ENCODE measurements at places on chromosomes 5 and 9. TPM values are rescaled to one million over a fixed set of nuclear protein-coding genes. Genes with fewer than 3 reads are reported as not detected.

Gene SYNPO
- total RNA-seq: 51.8 TPM

DNA sequence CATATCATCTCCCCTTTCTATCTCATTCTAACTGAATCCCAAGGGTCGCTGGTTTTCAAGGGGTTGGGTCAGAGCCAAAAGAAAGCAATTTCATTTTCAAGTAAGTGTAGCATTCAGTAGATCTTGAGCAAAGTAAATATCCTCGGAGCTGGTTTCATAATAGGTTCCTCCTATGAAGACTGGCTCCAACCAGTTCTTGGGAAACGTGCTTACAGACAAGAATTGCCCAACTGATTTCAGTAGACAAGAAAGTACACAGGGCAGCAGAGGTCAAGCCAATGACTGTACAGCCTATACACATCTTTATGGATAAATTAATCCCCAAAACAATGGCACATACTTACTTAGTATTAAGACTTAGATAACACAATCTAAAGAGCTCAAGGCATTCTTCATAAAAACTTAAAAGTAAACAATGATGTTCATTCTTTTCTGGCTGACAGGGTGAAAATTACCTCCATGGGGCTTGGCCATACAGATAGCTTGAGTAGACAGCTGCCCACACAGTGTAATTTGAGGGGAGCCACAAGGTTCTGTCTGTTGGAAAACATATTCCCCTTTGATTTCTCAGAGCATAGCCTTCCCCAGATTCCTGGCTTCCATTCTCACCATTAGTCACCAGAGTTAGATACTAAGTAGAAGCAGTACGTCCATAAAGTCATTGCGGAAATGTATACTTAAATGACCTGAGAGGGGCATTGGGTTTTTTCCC, 163.9 kb downstream of the ARRDC3 start:
- no peak for DNase-seq

Gene FOXD4L5
- total RNA-seq: not detected

- DNase-seq: no peak
Observed at GRCh38 chr5:100846772-100847171, 56.3 kb downstream of the ST8SIA4 start.

Gene RBM22
- 19.4 TPM for total RNA-seq

- no peak for DNase-seq
Observed at GRCh38 chr5:42887575-42887974, 75.9 kb upstream of the SELENOP start.

- DNase-seq: no peak
Observed at GRCh38 chr9:101711330-101711941, 27.0 kb downstream of the GRIN3A start.

- no peak for DNase-seq
Observed at GRCh38 chr5:176797456-176798050, 12.8 kb upstream of the UNC5A start.

Gene SPEF2
- total RNA-seq: 0.74 TPM

GRCh38 chr5:154176181-154176580, 14.4 kb upstream of the GALNT10 start:
- DNase-seq: no peak

DNA sequence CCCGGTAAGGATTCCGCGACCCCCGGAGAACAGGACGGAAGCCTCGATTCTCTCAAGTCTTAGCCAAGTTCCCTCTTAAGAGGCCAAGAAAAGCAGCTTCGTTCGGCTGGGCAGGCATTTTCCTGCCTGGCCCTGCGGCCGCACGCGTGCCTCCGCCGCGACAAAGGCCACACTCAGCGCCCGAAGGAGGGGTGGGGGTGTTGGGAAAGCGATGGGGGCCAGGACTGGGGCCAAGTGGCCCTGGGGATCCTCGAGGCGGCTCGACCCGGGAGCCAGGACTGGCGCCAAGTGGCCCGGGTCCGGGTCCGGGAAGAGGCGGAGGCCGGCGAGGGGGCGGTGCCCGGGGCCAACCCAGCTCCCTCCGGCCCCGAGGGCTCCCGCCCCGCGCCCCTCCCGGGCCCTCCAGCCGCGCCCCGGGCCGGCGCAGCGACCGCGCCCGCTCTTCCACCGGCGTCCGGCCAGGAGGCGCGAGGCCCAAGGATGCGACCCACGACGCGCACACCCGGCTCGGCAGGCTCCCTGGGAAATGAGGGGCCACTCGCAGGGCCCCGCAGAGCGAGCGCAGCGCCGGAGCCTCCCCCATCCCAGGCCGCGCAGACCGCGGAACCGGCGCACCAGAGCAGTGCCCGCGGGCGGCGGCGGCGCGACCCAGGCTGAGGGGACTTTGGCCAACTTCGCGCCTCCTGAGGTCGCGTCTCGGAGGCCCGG, 756 bp downstream of the VAV2 start:
- peak; percentile 65 for DNase-seq

DNA sequence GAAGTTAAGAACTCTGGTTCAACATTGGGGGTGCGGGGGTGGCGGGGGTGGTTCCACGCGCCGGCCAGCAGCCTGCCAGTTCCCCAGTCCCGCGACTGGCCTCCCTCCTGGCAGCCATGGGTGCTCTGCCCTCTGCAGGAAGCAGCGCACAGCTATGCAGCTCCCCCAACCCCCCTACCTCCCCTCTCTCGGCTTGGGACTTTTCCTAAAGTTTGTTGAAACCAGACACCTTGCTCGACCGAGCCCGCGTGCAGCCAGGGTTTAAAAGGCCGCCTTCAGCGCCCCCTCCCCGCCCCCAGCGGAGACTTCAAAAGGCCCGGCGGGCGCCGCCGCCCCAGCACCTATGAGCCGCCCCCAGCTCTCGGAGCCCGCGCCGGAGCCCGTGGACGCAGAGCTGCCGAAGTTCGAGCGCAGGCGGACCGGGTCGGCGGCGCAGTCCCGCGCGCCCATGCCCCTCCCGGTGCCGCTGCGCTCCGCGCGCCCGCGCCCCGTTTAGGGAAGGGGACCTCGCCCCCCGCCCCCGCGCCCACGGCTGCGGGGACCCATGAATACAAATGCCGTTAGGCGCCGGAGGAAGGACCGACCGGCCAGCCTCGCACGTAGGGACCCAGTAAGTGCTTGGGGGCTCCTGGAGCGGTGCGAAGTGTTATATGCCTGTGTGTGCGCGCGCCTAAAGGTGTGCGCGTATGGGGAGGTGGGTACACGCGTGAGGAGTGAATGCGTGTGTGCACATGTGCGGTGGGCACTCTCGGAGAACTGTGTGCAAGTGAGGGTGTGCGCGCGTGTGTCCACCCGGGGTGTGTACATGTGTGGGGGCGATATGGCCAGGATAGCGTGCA, 1.4 kb upstream of the COL27A1 start:
- DNase-seq: peak; percentile 55

Gene SV2C
- total RNA-seq: 0.05 TPM

DNA sequence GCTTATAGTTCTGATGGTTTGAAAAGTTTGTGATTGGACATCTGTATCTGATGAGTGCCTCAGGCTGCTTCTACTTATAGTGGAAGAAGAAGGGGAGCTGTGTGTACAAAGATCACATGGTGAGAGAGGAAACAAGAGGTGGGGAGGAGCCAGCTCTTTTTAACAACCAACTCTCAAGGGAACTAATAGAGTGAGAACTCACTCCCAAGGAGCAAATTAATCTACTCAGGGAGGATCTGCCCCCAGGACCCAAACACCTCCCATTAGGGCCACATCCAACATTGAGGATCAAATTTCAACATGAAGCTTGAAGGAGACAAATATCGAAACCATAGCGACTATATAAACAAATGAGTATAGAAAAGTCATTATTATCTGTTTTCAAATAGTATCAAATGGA, 64.7 kb upstream of the PRLR start:
- DNase-seq: no peak

Gene POU5F2
- total RNA-seq: 0.51 TPM

DNA sequence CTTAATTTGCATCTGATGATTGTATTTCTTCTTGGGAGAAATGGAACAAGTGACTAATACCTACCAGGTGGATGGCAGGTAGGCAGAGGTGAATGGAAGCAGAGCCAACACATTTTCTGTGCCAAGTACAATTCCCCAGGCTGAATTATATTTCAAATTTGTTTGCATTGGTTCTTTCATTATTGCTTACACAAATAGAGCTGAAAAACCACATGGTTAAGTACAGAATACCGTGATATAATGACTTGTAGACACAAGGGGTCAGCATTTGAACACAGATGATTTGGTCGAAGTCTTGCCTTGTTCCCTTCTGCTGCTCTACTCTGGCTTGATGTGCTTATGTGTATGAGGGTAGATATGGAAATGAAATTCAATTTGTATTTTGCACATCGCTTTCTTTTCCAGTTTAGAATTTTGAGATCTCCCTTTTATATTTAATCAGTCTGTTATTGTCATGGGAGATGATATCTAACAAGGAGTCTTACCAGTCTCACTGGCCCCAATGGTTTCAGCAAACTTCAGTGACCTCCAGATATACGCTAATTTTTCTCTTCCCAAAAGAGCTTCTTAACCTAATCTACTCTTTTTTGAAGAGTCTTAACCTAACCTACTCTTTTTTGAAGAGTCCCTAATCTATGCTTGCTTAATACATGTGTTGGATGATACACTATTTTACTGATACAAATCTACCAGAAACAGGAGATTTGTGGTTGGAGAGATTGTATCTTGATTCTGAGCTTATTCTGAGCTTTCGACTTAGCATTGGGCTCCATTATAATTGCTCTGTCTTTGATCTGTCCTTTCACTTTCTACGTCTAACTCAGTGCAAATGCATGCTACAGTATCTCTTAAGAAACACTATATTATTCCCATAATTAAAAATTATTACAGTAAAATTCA, 88.1 kb downstream of the PCSK1 start:
- DNase-seq: no peak

DNA sequence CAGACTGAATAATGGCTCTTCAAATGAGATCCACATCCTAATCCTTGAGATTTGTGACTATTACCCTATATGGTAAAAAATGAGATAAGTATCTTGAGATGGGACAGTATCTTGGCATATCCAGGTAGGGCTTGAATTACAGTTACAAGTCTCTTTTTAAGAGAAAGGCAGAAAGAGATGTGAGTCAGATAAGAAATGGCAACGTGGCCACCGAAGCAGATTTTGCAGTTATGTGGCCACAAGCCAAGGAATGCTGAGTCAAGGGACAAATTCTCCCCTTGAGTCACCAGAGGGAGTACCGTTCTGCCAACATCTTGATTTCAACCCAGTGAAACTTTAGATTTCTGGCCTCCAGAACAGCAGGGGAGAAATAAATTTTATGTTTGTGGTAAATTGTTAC, 1983.0 kb upstream of the C9orf72 start:
- DNase-seq: no peak

DNA sequence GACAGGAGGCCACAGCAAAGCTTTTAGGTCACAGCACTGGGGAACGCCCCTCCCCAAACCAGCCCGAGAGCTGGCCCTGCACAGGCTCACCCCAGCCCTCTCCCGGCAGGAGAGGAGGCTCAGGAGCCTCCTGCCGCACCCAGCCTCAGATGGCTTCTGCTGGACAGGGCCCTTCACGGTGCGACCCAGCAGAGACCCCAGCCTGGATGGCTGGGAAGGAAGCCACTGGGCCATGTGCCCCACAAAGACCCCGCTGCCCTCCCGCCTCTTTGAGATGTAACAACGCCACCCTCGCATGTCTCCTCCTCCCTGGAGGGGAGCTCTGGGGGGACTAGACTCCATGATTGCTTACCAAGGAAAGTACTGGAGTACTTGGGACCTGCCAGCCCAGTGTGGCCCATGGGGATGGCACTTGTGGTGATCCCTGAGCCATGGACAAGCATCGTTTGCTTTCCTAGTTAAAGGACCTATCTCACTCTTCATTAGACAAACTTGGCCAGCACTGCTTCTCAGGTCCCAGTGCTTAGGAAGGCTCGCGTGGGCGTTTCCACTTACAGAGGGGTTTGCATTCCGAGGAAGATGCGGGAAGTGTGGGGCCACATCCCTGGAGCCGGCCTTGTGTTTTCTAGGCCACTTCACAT, 9.0 kb downstream of the MYMK start:
- no peak for DNase-seq

Gene ANKRD18A
- total RNA-seq: 0.87 TPM

GRCh38 chr5:109987970-109988369, 298.2 kb downstream of the MAN2A1 start:
- DNase-seq: no peak

Gene ZNF618
- 6.1 TPM for total RNA-seq

Gene HK3
- total RNA-seq: 8.2 TPM

DNA sequence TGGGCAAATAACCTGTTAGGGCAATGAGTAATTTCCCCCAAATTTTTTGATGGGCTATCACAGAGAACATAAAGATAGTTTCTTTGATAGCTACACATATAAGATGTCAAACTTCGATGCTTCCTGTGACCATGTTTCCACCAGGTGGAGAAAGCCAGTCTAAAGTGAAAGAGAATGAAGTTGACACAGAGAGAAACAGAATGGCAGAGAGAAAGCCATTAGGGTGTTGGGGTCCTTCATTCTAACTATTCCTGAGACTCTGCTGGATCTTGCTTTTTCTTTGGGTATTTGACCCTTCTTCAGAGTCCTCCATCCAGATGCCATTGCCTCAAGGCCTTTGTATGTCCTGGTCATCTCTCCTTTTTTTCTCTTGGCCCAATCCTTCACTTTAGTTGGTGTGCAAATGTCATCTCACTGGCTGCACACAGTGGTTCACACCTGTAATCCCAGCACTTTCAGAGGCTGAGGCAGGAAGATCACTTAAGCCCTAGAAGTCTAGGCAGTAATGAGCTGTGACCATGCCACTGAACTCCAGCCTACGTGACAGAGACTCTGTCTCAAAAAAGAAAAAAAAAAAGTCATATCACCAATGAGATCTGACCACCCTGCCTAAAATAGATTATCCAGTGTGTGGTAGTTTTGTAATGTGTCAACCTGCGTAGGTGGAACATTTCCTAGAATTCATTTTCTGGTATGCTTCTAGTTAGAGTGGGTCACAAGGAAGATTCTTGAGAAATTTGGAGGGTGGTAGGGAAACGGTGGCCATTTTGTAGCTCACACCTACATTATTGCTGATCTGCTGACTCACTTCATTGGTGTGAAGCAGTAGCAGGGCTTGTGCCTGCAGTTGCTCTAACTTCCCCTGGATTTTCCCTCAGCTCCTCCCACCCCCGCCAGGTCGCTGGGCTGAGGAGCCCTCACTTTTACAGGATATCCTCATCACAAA, 20.8 kb upstream of the KIF2A start:
- no peak for DNase-seq

Data from right lobe of liver (tissue), 6 donors.